ENCODE measurements at places on chromosomes 12 and 14. TPM values are rescaled to one million over a fixed set of nuclear protein-coding genes. Genes with fewer than 3 reads are reported as not detected.

FKBP11 gene
- 12.2 TPM for total RNA-seq

SLCO1A2 gene
- not detected for total RNA-seq

RBM19 gene
- total RNA-seq, result 31.8 TPM

BMAL2 gene
- 0.75 TPM for total RNA-seq

GRCh38 chr12:3187846-3188770 lies 110.9 kb downstream of the TSPAN9 start:
- no peak for DNase-seq

GRCh38 chr14:100304825-100305323 lies 1.4 kb downstream of the SLC25A29 start:
- DNase-seq, result peak; percentile 64

- DNase-seq, result no peak
These were observed 4.3 kb upstream of the ZFP36L1 start for GRCh38 chr14:68797121-68797670.

DNA sequence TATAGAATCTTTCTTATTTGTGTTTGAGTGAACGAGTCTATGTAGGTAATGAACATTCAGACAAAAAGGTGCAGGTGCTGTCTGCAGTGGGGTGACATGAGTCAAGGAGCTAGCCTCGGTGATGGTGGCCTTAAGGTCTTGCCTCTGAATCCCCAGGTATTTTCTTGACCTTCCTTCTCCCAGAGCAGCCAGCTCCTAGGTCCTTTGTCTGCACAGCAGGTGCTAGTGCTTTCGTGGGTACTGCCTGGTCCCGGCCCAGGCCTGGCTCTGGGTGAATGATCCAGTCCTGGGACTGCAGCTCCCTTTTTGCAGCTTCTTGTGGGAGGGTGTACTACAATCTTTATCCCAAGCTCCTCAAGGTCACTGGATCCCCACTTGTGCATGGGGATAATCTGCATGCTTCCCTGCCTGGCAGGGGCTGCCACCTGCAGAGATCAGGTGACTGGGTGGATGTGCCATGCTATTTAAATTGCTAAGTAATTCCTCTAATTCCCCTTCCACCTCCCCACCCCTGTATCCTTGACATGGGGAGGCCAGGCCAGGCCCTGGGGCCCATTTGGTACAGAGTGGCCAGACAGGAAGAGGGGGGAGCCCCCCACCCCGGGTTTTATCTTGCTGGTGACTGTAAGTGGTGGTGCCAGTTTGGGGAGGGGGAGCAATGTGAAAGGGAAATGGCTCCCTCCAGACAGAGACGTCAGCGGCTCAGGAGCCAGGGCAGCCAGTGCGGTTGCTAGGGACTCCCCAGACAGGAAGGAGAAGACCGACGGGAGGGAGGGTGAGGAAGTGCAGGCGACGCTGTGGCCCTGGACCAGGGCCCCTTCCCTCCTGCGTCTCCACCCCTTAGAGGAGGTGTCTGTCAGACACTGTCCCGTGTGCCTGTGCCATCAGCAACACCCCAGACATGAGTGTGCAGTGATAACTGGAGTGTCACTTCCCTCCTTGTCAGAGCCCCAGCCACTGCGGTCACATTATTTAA lies 6.7 kb downstream of the VASH1 start:
- peak; percentile 49 for DNase-seq

GRCh38 chr14:74905595-74906142 lies 17.4 kb downstream of the RPS6KL1 start:
- DNase-seq, result peak; percentile 77

DNA sequence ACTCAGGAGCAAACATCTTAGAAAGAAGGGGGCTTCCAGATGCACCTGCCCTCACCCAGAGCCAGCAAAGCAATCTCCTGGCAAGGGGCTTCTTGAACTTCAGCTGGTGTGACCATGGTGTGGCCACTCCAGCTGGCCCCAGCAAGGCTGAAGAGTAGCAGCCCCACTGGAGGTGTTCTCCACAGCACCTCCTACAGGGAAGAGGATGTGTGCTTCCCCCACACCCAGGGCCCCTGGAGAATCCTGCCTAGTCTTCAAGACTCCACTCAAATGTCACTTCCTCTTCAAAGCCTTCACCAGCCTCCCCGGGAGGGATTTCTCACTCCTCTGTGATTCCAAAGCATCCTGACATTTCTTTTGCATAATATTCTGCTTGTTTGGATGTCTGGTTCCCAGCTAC lies 8.5 kb downstream of the RAB15 start:
- DNase-seq, result no peak

DNA sequence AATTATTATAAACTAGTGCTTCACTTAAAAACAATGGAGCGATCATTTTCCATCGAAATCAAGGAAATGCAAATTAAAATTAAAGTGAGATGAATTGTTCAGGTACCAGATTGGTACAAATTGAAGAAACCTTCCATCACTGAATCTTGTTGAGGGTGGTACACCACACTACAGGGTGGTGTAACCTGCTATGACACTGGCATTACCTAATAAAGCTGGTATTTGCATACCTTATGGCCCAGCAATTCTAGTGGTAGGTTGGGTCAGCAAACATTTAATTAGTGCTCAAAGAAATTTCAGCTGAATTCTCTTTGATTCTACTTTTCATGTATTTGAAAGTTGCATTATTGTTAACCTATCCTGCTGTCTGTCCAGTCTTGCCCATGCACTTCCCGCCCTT lies 9.2 kb downstream of the TIGAR start:
- DNase-seq, result no peak

DNA sequence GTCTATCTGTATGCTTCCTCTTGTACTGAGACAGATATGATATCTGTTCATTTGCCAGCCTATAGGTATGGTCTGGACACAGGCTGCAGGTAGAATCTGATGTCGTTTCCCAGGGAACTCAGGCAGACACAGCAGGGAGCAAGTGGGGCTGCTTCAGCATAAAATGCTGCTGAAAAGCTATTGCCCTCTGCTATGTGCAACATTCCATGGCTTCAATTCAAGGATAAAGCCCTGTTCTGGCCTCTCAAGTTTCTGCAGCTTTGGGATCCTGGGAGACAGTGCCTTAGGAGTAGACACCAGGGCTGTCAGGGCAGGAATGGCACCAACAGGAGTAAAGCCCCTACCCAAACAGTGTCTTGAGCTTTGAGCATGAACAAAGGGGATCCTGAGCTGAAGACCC lies 173.5 kb downstream of the SLC41A2 start:
- DNase-seq, result no peak

DNA sequence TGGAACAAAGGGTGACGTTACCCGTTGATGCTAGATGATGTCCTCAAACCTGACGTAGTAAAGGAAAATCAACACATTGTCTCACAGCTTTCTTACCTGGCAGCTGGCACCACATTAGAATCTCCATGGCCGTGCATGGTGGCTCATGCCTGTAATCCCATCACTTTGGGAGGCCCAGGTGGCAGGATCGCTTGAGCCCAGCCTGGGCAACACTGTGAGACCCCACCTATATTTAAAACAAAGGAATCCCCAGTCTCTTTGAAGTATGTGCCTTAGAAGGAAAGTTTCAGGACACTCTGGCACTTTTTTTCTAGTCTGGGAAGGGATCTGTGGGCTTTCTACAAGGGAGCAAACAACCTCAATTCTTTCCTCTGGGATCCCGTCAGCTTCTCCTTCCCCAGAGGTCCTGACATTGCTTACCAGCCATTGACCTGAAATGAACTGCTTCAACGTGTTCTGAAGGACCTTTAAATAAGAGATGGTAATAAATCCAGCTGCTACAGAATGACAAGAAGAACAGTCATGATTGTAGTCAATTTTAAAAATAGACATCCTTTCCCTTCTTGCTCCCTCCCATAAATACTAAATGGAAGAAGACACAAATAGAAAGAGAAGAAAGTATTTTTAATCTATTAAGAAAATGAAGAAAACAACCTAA lies 33.7 kb upstream of the TTC7B start:
- DNase-seq, result no peak
